ENCODE measurements at places on chromosomes 2 and 18.

- no peak for DNase-seq
Measured at GRCh38 chr2:3703236-3703756, at the start of gene DCDC2C. Gene DCDC2C (plus strand): TSS chr2:3703575. CDS start chr2:3703752, 177 bp downstream.

DNA sequence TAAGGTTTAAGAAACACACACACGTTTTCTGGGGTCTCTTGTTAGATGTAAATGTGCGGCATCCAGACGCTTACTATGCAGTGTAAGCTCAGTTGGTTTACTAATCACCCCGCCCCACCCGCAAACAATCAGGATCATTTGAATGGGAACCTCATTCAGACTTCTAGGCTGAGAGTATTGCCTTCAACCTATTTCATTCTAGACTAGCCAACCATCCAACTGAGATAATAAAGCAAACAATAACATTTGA, 1.3 kb upstream of the FIGN start:
- DNase-seq, result no peak

DNA sequence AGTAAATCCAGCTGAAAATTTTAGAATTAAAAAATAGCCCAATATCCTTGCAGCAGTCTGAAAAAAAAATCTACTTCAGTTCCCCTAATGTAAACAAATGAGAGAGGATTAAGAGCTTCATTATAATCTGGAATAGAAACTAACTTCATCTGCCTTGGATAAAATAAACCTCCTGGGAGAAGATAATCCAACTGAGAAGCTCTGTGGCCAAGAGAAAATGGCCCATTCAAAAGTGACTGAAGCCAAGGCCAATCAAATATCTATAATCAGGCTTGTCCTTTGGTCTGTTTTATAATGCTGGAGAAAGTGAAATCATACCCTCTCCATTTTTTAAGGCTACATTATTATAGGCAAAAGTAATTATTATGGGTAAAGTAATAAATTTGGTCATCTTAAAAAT, 110.0 kb downstream of the NEB start:
- no peak for DNase-seq

GRCh38 chr2:102037681-102038080, 45.9 kb downstream of the IL1R2 start:
- DNase-seq, result no peak

DNA sequence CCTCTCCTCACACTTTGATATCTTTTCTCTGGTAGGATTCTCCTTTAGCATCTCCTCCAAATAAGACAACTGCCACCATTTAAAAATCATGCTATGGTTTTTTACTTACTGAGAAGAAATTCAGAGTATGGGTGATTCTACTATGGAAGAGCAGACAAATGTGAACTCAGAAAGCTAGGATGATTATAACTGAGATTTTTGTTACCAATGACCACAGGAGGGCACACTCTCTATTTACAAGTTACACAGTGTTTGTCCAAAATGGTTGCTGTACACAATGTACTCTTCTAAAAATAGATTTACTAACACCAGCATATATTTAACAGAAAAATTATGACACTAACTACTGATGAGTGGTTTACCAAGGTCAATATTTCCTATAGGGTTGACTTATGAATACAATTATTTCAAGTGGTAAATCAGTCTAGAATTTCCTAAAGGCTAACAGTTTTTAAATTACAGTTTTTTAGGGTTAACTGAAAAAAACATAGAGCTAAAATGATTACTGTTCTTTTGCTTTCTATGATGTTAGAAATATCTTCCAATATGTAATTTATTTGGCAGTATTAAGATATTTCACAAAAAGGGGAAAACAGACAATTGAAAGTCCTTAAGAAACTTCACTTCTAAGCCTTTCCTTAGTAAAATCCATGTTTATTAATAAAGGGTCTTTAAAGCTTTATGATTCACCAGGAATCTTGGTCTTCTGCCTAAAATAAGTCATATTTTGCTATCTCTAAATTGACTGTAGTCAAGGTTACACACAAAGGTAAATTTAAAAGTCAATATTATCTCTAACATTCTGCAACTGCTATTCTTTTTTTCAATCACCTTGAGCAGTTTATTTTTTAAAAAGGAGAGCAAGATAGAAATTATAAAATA, 57.2 kb downstream of the MAP4K3 start:
- DNase-seq, result peak; percentile 37

DNA sequence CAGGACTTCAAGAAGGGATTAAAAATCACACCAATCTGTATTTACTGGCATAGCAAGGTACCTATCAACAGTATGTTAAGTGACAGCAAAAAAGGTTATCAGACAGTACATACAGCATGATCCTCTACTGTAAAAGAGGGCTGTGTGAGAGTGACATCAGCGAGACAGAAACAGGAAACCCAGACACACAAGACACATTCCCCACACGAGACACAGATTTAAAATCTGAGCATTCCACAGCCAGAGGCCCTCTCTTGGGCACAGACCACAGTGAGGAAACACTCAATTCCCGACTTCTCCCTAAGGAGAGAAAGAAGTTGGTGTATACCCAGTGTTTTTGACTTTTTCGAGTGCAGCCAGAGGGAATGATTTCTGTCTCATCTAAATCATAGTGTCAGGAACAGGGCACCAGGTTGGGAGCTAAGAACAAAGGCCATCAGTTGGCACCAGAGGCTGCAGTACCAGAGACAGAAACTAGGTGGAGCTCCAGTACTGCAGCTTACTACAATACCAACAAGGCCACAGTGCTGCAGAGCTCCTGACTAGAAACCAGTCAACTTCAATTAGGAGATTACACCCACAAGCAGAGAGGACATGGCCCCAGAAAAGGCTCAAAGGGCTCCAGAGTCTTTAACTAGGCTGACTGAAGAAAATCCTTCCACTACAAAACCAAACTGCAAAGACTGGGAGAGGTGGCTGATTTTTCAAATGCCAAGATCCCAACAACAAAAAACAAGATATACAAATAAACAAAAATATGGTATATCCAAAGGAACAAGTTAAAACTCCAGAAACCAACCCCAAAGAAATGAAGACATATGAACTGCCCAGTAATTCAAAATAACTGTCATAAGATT, 41.0 kb downstream of the UNC50 start:
- DNase-seq, result peak; percentile 45

DNA sequence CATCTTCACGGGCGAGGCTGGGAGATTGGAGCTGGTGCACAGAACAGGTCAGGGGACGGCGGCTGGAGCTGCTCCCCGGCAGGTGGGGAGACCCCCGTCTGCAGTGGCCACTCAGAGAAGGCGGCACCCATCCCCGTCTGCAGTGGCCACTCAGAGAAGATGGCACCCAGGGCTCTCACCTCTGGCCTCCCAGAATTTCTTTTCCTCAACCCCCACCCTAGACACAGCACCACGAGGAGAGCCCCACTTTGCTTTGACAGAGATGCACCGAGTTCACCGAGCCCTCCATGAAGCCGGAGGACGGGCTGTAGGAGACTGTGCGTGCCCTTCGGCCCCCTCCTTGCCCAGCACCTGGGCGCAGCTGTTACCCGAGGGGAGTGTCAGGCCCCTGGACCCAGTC, 201.6 kb upstream of the SALL3 start:
- no peak for DNase-seq

- peak; percentile 17 for DNase-seq
Measured at GRCh38 chr2:187658952-187659525, 104.8 kb upstream of the TFPI start.

GRCh38 chr2:20573620-20574422, 77.1 kb downstream of the HS1BP3 start:
- DNase-seq, result no peak

- DNase-seq, result no peak
Measured at GRCh38 chr2:216426166-216426777, 14.0 kb downstream of the SMARCAL1 start.

DNA sequence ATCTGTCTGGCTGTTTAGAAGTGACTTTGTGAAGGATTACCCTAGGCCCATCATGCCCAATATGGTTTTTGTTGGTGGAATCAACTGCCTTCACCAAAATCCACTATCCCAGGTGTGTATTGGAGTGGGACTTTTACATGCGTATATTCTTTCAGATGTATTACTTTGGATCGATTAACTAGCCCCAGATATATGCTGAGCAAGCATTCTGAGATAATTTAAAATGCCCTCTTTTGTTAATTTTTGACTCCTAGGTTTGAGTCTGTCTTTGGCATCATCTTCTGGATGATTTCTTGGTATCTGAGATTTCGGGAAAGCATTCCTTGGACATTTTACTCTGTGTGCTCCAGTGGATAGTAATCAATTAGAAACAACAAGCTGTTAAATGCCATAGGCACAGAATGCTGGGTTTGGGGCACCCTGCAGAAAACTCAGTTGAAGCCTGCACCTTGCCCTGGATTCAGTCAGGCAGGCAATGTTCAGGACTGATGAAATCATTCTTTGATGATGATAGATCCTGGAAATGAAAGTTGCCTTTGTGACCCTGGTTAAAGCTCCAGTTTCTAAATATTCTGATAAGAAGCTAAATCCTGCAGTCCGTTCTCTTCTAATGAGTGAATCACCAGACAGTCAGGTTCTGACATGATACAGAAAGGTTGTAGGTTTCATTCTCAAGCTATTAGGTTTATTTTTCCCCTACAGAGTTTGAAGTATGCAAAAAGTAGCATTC, 1.1 kb downstream of the UGT1A1 start:
- DNase-seq, result no peak

DNA sequence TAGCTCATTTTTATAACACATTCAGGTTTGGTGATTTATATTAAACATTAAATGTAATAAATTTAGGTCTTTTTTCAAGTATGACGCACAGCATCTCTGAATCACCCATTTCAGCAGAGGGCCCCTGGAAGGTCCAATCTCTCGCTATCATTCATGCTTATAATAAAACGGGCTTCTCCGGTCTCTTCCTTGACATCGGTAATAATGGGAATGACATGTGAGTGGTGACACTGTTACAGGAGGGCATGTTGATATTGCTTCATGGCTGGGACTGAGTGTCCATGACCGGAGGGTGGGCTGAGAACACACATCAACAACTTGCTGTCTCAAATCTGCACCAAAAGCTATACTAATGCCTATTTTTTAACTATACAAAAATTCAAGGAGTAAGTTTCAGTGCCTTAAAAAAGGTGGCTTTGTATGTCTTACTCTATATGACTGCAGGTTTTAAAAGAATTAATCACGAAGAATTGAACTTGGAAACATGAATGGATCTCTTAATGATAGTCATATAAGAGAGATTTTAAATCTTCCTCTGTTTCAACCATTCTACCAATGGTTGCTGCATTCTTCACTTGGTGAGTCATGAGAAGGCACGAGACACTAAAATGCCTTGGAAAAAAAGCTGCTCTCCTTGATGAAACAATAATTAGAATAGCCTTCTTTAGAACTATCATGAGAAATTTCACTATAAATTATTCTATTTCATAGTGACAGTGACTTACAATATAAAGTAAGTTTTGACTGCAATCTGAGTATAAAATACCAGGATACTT, 101.9 kb upstream of the NRP2 start:
- no peak for DNase-seq

- DNase-seq, result no peak
Measured at GRCh38 chr18:22254088-22254487, 84.7 kb downstream of the GATA6 start.

DNA sequence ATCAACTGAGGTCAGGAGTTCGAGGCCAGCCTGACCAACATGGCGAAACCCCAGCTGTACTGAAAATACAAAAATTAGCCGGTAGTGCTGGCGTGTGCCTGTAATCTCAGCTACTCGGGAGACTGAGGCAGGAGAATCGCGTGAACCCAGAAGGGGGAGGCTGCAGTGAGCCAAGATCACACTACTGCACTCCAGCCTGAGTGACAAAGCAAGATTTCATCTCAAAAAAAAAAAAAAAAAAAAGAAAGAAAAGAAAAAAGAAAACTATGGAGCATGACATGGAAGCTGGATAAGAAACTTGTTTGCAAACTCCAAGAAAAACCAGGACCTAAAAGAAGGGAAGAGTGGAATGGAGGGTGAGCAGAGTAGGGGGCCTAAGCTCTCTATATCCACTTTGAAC, 1.9 kb upstream of the CHMP1B start:
- no peak for DNase-seq

- no peak for DNase-seq
Measured at GRCh38 chr2:208579678-208580077, 173.1 kb downstream of the PTH2R start.

DNA sequence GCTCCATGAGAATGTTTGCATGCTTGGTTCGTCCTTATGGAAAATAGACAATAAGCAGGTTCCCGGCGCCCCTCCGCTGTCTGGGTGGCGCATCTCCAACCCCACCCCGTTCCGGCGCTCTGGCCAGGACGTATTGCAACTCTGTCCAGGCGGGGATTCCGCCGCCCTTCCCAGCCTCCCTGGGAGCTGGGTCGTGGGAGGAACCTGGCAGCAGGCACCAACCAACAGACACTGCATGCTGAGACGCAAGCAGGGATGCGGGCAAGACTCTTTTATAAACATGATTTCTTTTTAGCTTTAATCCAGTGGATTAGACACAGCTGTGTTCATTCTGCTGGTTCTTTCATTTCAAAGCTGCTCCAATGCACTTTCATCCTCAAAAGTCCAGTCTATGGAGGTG, 240.2 kb downstream of the SH3BP4 start:
- no peak for DNase-seq

GRCh38 chr2:222178450-222178849, 120.3 kb downstream of the PAX3 start:
- DNase-seq, result no peak

DNA sequence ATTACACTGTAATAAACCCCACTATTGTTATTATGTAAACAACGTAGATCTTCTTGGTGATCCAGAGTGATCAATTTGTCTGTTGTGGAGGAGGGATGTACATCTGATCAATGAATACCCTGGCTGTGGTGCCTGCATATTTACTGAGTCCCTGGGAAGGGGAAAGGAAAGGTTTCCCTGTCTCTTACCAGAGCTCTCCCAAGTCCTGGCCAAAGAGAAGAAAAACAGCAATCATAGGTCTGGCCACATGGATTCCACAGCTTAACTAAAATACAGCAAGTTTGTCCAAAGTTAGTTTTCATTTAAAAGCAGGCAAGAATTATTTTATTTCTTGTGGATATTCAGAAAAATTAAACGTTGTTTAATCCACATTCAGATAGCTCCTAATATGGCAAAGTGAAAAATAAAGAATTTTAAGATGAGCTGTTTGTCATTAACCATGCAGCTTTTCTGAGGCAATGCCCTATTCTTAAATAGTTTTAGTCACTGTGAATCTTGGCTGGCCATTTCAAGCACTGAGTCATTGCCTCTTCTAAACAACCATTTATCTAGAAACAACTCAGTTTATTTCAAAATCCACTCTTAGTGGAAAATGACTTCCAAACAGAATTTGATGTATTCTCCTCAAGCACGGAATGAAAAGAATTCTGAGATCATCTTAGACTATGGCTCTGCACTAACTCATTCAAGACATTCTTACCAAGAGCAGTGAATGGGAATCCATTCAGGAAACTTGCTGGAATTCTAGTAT, 1004.4 kb upstream of the CDH2 start:
- DNase-seq, result peak; percentile 83

GRCh38 chr18:56200381-56200911, 437.9 kb downstream of the TXNL1 start:
- no peak for DNase-seq

- no peak for DNase-seq
Measured at GRCh38 chr2:46924608-46925007, 9.0 kb upstream of the MCFD2 start.

DNA sequence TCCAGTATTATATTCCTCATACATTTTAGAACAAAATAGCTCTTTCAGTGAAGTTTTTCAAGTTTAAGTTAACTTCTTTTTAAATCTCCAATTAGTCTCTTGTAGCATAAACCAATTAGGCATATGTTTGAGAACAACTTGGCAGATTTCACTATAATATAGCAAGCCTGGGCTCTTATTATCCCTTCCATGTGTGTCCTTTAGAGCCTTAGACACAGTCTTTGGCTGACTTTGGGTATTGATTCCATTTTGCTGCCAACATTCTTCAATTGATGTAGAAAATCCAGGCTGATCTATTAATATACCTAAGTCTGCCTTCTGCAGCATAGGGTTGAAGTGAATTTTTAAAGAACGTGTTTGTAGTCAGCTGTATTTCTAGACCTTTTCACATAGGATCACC, 179.1 kb upstream of the RPRM start:
- DNase-seq, result no peak
